ENCODE measurements at places on chromosomes 3 and 15.

DNA sequence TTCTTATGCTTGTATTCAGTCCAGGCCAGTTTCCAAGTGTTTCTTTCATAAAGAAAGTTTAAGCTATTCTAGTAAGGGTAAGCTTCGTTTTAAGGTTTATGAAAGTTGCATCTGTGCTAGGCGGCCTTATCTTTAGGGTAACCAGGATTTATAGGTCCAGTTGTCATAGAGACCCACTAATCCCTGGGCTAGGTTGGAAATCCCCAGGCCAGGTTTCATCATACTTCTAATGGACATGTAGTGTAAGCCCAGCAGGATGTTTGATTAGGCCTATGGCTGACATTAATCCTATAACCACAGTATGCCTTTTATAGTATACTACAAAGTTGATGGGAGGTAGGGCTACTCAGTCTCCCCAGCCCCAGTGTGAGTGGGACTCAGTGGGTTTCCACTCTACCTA, 312.4 kb downstream of the CACNA2D3 start:
- DNase-seq, result no peak

GRCh38 chr15:32967521-32967920, 227.0 kb downstream of the FMN1 start:
- DNase-seq, result no peak

DNA sequence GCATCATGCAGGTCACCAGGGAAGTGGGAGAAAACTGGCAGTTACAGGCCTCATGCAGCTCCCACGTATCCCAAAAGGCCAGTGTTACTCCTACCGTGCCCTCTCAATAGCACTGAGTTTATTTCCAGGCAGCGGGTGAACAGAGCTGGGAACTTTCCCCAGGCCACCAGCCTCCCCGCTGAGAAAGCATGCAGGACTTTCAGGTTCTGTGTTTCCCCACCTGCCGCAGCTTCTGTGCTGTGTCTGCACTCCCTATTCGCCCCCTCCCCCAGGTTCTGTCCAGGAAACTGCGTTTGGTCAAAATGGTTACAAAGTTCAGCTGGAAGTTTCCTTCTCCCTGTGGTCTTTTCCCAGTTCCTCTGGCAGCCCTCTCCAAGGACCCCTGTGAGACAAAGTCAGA, 21.4 kb downstream of the NEK11 start:
- no peak for DNase-seq

GRCh38 chr15:99416191-99417188, 149.3 kb upstream of the MEF2A start:
- no peak for DNase-seq

- no peak for DNase-seq
Measured at GRCh38 chr3:65899226-65899625, 139.5 kb downstream of the MAGI1 start.

GRCh38 chr15:63363292-63363691, 18.4 kb downstream of the CA12 start:
- no peak for DNase-seq

DNA sequence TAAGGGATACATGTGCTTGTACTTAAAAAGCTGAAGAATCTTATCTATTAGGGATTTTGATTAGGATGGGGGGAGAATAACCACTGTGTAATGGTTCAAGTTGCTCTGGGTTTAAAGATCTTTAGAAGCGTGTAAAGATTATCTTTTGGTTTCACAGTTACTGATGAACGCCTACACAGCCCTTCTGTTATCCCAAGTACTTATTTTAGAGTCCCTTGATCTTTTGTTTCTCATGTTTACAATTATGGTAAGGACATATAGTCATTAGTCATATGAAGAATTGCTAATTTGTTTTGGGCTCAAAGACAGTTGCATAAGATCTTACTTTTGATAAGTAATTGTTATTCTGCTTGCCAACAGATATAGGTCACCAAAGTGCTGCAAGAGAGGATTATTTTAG, 160.1 kb downstream of the PLCL2 start:
- DNase-seq, result no peak

GRCh38 chr15:41490355-41490754, 3.3 kb upstream of the ITPKA start:
- DNase-seq, result peak; percentile 89

GRCh38 chr3:59996056-59996455, 946.2 kb upstream of the CFAP20DC start:
- DNase-seq, result no peak

DNA sequence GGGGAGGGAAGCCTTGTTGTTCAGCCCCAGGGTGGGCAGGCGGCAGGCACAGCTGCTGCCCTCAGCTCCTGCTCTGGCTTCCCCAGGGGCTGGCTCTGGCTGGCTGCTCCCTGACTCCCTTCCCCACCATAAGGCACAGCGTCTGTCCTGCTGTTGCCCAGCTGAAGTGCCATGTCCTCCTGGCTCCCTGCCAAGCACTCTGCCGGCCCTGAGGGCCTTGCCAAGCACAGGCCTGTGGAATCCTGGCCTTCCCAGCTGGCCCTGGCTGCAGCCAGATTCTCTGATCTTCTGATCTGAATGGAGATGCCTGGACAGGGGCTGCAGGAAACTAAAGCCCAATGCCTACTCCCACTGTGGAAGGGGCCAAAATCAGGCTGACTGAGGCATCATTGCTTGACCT, 1.1 kb downstream of the IQCF6 start:
- DNase-seq, result no peak

GRCh38 chr3:112379020-112379690, 46.2 kb downstream of the CD200 start:
- DNase-seq, result peak; percentile 19

- no peak for DNase-seq
Measured at GRCh38 chr3:83715307-83715706, 1243.5 kb upstream of the CADM2 start.

GRCh38 chr3:152658977-152659720, 175.8 kb upstream of the P2RY1 start:
- DNase-seq, result no peak

DNA sequence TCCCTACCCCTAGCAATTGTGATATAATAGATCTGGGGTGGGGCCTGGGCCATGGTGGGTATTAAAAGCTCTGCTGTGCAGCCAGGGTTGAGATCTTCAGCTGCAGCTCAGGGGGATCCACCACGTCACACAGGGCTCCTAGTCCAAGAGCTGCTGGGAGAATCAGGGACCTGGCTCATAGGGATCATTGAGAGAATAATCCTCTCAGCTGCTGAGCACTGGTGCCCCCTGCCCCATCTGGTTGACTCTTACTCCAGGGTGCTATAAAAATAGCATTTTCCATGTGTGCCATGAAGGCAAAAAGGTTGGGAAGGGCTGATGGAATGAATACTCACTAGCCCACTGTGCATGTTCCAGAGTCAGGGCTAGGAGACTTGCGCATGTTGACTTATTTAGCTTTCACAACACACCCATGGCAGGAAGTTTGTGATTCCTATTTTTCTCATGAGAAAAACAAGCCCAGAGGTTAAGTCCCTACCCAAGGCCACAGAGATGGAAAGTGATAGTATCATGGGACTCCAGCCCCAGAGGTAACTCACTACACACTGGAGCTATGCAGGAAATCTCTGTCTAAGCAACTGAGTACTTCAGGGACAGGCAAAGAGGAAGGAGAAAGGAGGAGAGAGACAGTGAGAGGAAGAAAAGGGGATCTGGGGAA, 94.6 kb upstream of the HERC1 start:
- DNase-seq, result no peak

- DNase-seq, result no peak
Measured at GRCh38 chr3:11274566-11275142, 2.5 kb downstream of the ATG7 start.

DNA sequence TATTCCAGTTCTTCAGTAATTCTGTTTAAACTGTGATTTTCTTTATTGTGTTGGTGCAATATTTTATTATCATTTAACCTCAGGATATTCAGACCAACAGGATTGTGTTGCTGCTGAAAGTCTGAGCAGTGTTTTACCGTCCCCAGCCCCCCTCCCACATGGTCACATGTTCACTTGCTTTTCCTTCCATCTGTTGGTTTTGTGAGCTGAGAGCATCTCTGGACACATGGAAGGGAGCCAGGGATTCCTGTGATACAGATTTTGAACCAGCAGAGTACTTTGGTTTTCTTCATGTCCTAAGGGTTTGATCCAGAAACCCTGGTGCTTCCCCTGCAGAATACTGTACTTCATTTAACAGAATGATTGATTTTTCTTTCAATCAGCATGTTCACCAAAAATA, 11.9 kb downstream of the ARRDC4 start:
- DNase-seq, result no peak

GRCh38 chr15:33910741-33911140, 57.6 kb upstream of the CHRM5 start:
- no peak for DNase-seq

DNA sequence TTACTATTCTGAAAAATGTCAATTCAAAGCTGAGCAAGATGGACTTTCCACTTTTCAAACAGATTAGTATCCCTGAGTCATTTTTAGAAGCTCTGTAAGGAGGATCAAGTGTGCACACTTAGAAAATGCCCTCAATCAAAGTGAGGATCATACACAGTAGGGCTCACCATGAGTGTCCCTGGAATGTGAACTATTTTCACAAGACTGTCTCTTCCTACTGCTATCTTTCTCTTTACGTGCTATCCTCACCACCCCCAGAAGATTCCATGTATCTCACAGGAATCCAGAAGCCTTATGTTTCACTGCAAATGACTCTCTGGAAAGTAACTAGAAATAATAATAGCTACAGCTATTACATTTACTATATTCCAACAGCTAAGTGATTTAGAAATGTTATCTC, 349.9 kb upstream of the TGFBR2 start:
- DNase-seq, result no peak

- no peak for DNase-seq
Measured at GRCh38 chr15:62752657-62753517, 289.7 kb upstream of the TPM1 start.

DNA sequence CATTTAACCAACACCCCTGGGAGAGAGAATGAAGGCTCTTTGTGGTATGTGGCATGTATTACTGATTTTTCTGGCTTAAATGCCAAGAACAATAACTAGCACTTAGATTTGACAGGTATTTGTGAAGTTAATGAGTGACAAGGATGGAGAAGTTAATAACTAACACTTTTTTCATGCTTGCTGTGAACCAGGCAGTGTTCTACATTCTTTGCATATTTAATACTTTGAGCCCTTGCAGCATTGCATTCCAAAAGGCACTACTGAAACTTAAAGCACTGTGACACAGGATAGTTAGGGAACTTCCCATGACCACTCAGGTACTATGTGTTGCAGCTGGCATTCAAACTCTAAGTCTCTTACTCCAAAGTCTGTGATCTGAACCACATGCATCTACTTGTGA, 650.6 kb downstream of the ZPLD1 start:
- DNase-seq, result no peak

DNA sequence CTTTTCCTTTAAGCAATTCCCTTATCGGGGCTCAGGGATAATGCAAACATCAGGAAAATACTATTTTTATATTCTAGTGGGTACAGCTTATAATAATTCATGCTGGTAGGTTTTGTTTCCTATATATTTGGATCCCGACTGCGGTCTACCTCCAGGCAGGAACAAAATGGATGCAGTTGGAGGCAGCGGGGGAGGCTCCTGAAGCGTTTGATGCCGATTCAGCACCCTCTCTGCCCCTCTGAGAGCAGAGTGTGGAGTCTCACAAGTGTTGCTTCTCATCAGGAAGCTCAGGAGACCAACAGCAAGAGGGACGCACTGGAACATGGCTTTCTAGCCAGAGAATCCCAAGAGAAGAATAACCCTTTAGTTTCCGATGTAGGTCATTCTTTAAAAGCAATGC, 104.9 kb downstream of the RORA start:
- DNase-seq, result no peak

GRCh38 chr3:46864061-46864881, 1.0 kb upstream of the MYL3 start:
- DNase-seq, result no peak

- DNase-seq, result no peak
Measured at GRCh38 chr15:34796847-34797435, 1.6 kb upstream of the ACTC1 start.

DNA sequence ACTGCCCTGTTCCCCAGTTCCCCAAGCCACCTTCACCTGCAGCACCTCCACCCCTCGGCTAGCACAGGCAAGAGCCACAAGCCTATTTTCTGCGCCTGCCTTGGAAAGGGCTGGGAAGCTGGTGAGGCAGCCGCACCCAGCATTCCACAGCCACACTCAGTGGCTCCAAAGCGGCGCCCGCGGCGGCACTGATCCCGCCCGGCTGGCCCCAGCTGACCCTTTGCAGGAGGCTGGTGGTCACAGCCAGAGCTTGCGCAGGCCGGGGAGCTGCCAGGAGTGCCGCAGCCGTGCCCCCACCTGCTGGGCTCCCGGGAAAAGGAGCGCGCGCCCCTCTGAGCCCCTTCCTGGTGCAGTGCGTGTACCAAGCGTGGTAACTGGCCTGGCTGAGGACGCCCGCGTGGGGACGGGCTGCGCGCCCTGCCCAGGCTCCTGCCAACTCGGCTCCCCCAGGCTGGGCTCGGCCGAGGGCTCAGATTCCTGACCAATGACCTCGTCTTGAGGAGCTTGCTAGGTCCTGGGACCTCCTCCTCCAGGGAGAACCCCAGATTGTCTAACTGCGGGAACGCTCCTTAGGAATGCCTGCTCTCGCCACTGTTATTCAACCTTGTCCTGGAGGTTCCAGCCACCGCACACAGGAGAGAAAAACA, 13.3 kb downstream of the GRAMD2A start:
- DNase-seq, result peak; percentile 81

GRCh38 chr3:68891280-68891943, 40.9 kb downstream of the TAFA4 start:
- DNase-seq, result no peak

GRCh38 chr3:87335931-87336330, 59.5 kb upstream of the POU1F1 start:
- DNase-seq, result no peak

- DNase-seq, result peak; percentile 91
Measured at GRCh38 chr3:127547761-127548605, 42.5 kb downstream of the TPRA1 start.

- peak; percentile 81 for DNase-seq
Measured at GRCh38 chr3:4060064-4060463, 243.1 kb upstream of the SETMAR start.

GRCh38 chr3:196081002-196081833, 672 bp downstream of the TFRC start:
- DNase-seq, result peak; percentile 62

- no peak for DNase-seq
Measured at GRCh38 chr15:62895905-62896316, 146.6 kb upstream of the TPM1 start.
